ENCODE measurements at places on chromosomes 7 and 10. TPM values are rescaled to one million over a fixed set of nuclear protein-coding genes. Genes with fewer than 3 reads are reported as not detected.
A peak's percentile ranks its signal among the peaks of the same experiment; 100 is the strongest.

The SYPL1 gene
- total RNA-seq, result 102 TPM

The SOSTDC1 gene
- not detected for total RNA-seq

DNA sequence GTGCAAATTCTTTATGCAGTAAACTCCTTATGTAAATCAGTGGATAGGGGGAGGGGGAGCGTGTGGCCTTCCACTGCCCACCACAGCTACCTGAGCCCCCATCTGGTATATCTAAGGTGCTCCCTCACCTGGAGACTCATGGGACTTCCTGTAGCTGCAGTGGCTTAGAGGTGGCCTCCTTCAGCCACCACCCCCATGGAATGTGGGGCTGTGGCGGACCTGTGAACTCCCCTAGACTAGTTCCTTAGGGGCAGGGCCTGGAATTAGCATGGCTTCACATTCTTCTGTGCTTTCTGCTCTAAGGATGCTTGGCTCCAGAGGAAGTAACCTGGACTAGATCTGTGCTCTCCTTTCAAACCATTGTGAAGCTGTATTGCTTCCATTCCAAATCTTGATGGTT is 550.5 kb upstream of the COBL start:
- no peaks in the 10 kb centered on the region for H3K4me1 ChIP-seq
- no peak overlapping the region for H3K4me3 ChIP-seq
- peaks cover 18% of the 10 kb centered on the region for H3K27me3 ChIP-seq
- H3K27ac ChIP-seq, result no peak overlapping the region
- no peak for DNase-seq
- H3K36me3 ChIP-seq, result no peaks in the 10 kb centered on the region

DNA sequence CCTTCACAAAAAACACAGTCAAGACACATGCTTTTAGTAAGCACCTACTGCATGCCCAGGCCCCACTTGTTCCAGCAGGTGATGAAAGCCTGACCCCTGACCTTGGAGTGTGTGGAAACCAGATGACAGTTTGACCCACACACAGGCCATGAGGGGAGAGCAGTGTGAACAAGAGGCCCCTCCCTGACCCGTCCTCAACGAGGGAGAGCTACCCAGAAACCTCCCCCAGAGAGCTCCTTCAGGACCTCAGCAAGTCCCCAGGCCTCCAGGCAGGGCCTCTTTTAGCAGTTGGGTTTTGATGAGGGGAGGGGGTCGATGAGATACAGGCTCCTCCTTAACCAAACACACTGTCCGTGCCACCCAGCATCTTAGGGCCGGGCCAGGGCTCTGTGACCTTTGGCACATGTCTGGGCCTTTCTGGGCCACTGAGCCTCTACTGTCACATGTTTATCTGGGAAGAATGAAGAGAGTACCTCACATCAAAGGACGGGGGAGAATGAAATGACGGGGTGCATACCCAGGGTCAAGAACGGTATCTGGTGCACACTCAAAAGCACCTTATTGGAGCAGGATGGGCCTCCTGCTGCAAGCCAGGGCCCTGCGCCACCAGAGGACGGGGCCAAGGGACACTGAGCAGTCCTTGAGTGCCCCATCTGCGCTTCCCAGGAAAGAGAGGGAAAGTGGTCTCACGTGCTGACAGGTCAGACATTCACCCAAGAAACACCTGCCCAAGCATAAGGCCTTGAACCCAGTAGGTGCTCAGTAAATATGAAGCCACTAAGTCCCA is 202.6 kb upstream of the ZMIZ1 start:
- no peak overlapping the region for H3K4me3 ChIP-seq
- no peaks in the 10 kb centered on the region for H3K27me3 ChIP-seq
- DNase-seq, result no peak

DNA sequence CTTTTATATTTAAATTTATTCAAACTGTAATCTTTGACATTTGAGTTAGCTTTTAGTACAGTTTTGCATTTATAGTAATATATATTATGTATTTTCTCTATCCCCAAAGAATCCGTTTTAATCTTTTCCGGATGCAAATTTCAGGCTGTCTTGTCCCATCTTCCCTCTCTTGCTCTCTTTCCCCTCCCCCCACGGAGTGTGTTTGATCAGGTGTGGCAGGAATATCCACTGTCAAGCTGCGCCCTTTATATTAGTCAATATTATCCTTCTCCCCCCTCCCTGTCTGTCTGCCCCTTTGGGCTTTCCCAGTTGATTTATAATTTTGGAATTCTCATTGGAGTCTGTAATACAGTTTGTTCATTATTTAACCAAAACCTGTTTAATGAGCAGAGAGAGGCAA is 19.0 kb downstream of the GBF1 start:
- DNase-seq, result no peak
- no peaks in the 10 kb centered on the region for H3K4me1 ChIP-seq
- H3K27ac ChIP-seq, result no peak overlapping the region

DNA sequence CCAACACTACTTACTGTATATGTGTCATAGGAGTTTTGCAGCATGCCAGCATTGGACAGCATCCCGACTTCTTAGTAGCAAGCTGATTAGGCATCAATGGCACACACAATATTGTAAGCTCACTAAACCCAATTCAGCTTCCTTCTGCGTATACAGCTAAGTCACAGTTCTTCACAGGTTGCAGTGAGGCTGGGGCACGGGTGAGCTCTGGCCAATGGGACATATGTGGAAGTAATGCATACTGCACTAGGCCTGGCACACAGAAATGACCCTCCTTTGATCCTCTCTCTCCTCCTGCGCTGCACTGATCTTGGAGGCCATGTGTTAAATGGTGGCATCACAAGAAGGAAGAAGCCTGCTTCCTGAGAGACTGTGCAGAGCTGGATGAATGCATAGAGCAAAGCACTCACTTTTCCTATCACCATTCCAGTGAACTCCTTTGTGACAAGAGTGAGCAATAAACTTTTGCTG is 11.9 kb downstream of the RAB11FIP2 start:
- no peak for DNase-seq
- H3K36me3 ChIP-seq, result no peaks in the 10 kb centered on the region
- no peaks in the 10 kb centered on the region for H3K4me1 ChIP-seq
- no peak overlapping the region for H3K4me3 ChIP-seq
- no peak overlapping the region for H3K27ac ChIP-seq

DNA sequence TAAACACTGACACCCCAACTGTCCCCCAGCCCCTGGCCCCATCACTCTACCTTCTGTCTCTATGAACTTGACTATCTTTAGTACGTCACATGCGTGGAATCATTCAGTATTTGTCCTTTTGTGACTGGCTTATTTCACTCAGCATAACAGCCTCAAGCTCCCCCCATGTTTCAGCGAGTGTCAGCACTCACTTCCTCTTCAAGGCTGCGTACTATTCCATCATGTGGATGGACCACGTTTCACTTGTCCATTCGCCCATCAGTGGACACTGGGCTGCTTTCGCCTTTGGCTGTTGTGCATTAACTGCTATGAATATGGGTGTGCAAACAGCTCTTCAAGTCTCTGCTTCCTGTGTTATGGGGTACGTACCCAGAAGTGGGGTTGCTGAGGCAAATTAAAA is 100.7 kb downstream of the PTPRN2 start:
- H3K4me3 ChIP-seq, result no peak overlapping the region
- peaks cover 97% of the 10 kb centered on the region for H3K27me3 ChIP-seq
- no peak for DNase-seq
- H3K36me3 ChIP-seq, result no peaks in the 10 kb centered on the region
- no peaks in the 10 kb centered on the region for H3K4me1 ChIP-seq

- no peak overlapping the region for H3K4me3 ChIP-seq
- H3K36me3 ChIP-seq, result no peaks in the 10 kb centered on the region
- DNase-seq, result no peak
- H3K27me3 ChIP-seq, result no peaks in the 10 kb centered on the region
- peak overlapping the region; percentile 99 for H3K27ac ChIP-seq
- peaks cover 35% of the 10 kb centered on the region for H3K4me1 ChIP-seq
These were observed 97.1 kb downstream of the CHST15 start for GRCh38 chr10:123996302-123996701.

DNA sequence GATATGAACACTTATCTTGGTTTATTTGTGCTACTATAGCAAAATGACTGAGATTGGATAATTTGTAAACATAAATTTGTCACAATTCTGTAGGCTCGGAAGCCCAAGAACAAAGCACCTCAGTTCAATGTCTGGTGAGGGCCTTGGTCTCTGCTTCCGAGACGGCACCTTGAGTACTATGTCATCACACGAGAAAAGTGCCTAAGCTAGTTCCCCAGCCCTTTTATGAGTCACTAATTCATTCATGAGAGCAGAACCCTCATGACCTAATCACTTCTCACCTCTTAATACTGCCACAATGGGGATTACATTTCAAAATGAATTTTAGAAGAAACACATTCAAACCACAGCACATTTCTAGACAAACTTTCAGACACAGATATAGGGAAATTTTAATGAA is 52.0 kb upstream of the PRSS1 start:
- peak overlapping the region; percentile 35 for H3K27ac ChIP-seq
- peaks cover 24% of the 10 kb centered on the region for H3K4me1 ChIP-seq
- peak; percentile 82 for DNase-seq
- no peaks in the 10 kb centered on the region for H3K36me3 ChIP-seq

Data from PC-9 (cell line).